ENCODE measurements at places on chromosomes 2 and 18.

- no peak for DNase-seq
Measured at GRCh38 chr2:173290046-173290445, 64.6 kb upstream of the CDCA7 start.

- no peak for DNase-seq
Measured at GRCh38 chr2:46735730-46736493, 179.7 kb downstream of the MCFD2 start.

DNA sequence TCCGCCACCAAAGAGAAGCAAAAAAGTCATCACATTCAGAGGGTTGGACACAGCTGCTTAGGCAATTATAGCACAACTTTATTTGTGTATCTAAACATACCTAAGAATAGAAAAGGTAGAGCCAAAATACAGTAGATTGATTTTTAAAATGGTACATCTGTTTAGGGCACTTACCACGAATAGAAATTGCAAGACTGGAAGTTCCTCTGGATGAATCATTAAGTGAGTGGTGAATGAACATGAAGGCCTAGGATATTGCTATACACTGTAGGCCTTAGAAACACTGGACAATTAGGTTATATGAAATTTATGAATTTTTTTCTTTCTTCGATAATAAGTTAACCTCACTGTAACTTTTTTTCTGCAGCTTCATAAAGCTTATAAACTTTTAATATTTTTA lies 687.0 kb downstream of the BCL11A start:
- DNase-seq = no peak

DNA sequence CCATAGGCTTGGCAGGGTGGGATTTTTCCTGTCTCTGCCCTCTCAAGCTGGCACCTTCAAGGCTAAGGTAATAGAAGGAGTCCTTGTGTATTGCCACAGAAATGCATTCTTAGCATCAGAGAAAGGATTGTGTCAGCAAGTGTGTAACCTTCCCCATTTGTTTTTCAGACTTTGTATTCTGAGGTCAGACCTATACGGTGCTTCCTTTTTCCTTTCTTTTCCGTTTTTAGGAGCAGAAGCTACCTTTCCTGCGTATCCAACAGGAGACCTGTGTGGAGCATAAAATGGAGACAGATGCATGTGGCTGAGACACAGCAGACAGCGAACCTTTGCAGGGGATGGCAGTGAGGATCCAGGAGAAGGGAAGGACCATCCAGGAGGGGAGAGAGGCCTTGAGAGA lies 46.6 kb downstream of the ARL5A start:
- DNase-seq = no peak

DNA sequence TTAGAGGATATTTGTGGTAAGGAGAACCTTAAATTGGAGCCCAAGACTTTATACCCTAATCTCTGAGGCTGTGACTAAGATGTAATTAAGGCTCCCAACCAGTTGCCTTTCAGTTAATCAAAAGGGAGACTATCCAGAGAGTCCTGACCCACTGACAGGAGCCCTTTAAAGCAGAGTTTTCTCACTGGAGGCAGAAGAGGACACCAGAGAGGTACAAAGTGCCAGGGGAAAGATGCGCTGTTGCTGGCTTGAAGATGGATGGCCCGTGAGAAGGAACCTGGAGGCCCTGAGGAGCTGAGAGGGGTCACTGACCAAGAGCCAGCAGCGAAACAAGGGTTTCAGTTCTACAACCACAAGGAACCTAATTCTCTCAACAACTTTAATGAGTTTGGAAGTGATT lies 137.3 kb downstream of the TMEM131 start:
- no peak for DNase-seq

- DNase-seq = no peak
Measured at GRCh38 chr2:168471163-168471475, 15.0 kb downstream of the CERS6 start.

- DNase-seq = no peak
Measured at GRCh38 chr2:4507661-4508060, 804.3 kb downstream of the DCDC2C start.

DNA sequence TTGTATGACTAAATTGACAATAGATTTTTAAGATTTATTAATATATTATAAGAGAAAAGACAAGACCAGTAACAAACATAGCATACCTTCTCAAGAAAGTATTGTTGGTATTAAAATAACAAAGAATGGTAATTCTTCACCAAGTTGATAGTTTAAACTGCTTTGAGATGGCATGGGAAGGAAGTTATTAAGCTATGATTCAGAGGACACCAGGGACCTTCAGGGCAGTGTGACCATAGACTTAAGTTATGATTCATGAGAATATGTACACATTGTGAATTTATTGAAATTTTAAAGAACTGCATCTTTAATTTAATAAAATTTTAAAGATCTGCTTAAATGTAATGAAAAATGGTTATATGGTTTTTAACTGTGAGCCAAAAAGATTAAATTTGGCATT lies 205.7 kb downstream of the DSEL start:
- no peak for DNase-seq

- no peak for DNase-seq
Measured at GRCh38 chr2:98091738-98092137, 4.8 kb downstream of the VWA3B start.

- peak; percentile 57 for DNase-seq
Measured at GRCh38 chr2:98731041-98731893, at the start of gene MGAT4A. Gene MGAT4A (minus strand): TSS chr2:98731132. CDS start chr2:98726332, 4,800 bp downstream.

DNA sequence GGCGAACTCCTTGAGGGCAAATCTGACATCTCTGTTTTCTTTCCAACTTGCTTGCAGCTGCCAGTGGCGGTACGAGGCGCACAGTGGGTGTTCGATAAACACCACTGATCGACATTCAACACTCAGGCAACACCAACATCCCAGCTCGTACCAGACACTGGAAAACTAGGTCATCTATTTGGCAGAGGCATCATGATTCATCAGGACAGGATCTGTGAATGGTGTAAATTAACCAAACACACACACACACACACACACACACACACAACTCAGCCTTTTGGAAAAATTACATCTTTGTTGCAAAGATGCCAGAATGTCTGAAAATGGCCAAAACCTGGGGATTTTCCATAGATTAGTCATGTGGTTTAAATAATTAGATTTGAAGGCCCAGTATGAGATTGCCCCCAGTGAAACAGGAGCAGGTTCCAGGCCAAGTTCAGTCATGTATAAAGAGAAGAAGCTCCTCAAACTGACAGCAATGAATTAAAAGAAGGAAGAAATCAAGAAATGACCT lies 150.5 kb upstream of the NCKAP5 start:
- no peak for DNase-seq

DNA sequence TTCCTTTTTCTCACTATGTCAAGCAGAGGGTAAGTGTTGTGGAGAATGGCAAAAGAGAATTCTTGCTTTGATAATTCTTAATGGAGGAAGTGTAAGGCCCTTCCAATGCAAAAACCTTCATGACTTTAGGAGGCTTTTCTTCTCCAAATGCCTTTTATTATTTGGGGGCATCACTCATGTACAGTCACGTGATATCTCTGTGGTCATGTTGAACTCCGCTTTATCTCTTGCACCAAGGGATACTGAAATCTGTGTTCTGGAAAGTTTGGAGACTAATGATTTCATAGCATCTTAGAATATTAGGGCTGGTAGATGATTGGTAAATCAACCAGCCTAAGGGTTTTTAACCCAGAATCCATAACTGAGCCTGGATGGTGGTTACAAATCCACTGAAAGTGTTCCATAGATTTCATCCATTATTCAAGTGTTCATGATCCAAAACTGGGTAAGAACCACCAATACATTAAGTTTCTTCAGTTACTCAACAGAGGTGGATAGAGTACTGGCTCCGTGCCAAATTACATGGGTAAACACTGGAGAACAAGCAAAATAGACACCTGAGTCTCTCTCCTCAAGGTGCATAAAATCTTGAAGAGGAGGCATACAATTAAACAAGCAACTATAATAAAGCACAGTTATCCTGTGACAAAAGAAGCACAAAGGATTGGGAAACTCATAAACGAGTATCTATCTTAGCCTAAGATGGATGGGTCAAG lies 169.6 kb upstream of the EPHA4 start:
- no peak for DNase-seq

DNA sequence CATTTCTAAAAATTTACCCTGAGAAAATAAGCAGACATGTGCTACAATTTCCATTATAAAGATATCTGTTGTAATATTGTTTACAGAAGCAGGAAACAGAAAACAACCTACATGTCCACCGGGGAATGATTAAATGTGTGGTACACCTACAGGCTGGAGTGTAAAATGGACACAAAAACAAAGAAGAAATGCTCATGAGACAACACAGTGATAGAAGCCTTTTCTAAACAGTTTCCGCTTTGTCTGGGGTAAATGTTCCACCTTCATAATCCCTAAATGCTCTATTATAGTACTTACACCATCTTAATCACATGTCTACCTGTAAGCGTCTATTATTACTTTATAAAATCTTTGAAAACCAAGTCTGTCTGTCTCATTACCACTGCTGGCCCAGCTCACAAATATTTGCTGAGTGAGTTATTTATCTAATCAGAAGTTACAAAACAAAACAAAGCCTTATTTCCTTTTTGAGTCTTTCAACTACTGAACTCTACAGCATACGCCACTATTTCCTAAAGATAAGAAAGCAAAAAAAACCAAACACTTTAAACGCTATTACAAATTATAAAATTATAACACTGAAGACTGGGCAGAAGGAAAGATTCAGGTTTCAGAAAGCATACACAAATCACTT lies 95.3 kb downstream of the PIGN start:
- DNase-seq = no peak

DNA sequence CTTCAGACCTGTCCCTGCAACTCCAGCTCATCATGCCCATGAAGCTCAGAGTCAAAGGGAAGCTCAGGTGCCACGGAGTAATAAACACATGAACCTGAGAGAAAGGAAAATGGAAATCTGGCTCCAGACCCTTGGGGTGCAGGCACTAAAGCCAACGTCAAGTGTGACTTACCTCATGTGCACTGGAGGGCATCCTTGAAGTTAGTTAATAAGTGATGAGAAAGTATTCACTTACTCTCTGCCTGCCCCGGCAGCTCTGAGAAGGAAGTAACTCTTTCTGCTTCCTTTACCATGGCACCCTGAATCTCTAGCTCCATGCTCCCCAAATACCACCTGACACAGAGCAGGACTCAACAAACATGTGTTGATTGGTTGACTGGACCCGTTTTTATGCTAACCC lies 21.4 kb upstream of the AGAP1 start:
- DNase-seq = no peak
